ENCODE measurements at places on chromosomes 2 and 18.

DNA sequence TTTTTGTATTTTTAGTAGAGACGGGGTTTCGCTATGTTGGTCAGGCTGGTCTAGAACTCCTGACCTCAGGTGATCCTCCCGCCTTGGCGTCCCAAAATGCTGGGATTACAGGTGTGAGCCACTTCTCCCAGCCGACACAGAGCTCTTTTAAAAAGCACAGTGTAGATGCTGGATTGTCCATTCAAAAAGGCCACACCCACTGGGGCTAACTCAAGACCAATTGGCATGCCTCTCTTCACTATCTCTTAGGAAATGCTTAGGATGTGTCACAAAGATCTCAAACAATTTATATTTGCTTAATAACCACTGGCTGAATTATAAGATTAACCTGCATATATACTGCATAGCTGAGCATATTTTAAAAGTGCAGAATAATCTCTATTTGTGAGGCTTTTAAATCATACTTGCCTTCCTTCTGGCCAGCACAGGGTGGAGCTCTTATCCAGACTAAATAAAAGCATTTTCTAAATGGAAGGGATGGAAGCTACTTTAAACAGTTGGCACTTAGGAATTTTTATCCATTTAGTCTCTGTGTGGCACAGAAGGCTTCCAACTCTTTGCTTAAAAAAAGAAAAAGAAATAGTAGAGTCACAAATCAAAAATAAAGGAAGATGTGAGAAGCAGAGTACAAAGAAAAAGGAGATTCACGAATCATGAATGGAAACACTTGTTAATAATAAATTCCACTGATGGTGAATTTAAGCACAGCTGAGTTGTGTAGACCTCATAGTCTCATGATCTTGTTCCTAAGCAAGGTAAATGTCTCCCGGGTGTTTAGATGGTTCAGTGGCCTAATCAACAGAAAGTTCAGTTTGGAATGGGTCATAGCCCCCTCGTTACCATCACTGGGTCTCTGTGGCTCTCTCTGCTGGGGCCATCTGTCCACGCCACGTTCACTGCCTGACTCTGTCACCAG lies 22.4 kb downstream of the CRYGD start:
- no peak for DNase-seq

DNA sequence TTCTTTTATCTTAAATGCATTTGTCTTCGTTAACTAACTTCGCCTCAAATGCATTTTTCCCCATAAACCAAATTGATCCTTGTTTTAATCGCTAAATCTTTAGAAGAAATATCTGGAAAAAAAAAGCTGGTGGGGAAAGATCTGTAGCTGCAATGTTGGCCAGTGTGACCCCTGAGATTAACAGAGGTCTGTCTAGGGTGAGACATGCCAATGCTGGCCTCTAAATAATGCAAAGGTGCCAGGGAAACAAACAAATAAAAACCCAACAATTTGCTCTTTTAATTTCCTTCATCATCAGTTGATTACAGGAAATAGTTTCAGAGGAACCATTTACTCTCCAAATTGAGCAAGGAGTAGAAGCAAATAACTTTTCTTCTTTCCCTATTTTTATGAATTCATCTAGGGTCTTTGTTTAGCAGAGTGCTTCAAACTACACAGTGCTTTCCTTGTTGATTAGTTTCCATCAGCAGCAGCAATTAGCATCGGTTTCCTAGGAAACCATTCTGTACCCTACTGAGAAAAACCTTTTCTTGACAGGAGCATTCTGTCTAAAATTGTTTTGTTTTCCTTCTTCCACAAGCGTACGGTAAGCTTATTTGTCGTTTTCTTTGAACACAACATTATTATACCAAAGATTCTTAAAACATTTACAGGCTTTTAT lies 100.5 kb upstream of the UNC80 start:
- no peak for DNase-seq

DNA sequence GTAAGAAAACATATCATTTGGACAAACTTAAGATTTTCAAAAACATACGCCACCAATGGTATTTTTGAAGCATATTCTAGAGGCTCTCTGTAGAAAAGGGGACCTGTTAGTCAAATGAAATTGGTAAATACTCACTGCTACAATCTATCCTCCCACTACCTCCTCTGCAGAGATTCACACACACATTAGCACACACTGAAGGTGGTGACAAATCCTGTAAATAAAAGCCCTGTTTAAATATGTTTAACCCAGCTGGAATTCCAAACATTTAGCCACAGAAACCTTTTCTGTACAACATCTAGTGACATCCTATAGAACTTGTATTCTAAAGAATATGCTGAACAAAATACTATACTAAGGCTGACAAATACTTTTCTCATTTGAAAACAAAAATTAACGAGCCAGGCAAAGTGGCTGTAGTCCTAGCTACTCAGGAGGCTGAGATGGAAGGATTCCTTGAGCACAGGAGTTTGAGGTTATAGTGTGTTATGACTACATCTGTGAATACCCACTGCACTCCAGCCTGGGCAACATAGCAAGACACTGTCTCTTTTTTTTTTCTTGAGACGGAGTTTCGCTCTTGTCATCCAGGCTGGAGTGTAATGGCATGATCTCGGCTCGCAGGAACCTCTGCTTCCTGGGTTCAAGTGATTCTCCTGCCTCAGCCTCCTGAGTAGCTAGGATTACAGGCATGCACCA lies 25.9 kb downstream of the ALS2 start:
- DNase-seq: no peak

DNA sequence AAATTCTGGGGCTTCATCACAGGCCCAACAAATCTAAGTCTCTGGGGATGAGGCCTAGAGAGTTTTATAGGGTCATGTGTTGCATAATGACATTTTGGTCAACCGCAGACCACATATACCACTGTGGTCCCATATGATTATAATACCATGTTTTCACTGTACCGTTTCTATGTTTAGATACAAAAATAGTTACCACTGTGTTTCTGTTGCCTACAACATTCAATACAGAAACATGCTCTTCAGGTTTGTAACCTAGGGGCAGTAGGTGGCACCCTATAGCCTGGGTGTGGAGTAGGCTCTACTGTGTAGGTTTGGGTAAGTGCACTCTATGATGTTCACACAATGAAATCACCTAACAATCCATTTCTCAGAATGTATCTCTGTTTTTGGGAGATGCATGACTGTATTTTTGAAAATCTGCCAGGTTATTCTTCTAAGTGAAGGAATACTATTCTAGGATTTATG lies 485.2 kb downstream of the PTPRM start:
- DNase-seq: peak; percentile 27

GRCh38 chr2:79971807-79972206 lies 332.7 kb downstream of the LRRTM1 start:
- DNase-seq: no peak

DNA sequence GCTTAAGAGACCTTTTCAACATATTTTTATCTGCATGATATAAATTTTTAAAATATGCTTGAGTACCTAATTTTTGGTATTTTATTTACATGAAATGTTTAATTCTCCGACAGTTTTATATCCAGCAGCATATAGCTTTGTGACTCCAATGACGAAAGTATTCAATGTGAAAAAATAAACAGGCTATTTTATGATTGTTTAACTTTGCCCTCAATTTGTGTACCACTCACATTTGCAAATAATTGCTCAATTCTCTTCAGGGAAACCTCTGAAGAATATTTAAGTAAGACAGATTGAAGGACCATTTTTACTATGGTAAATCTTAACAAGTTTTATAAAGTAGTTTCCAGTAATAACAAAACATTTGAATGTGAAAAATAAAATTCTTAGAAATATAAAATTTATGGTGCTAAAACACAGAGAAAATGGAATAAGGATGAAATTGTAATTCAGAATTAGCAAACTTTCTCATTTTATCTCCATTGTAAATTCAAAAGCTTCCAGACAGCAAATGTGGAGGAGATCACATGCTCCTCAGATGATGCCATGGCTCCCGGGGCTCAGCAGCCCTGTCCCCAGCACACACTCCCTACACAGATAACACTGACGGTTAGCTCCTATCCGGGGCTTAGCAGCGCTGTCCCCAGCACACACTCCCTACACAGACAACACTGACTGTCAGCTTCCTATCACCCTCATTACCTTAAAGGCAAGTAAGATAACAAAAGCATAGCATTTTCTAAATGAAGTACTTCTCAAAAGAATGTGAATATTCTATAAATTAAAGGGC lies 39.7 kb downstream of the SH3YL1 start:
- no peak for DNase-seq

- no peak for DNase-seq
Measured at GRCh38 chr2:75559680-75560021, 1.1 kb downstream of the EVA1A start.

DNA sequence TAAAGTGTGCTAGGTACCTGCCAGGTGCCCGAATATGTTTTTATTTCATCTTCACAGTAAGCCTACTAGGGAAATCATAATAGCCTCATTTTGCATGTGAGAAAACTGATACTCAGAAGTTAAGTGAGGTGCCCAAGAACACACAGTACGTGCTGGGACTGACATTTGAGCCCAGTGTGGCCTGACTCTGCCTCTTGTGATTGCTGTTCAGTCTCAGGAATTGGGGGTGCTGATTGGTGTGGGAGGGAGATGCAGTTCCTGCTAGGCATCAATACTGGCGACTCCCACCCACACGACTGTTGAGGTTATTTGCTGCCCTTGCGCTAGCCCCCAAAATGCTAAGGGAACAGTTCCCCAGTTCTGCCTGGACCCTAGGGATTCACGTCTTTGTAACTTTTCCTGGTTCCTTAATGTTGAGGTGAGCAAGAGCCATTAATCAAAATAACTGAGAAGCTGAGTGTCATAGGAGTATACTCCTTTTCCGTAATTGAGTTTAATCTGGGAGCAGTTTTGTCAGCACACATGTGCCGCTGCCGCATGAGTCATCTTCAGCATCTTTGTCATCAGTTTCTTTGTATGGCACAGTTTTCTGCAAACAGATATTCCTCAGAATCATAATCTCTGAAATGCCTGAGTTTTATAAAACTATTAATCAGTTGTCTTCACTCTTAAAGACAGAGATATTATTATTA lies 120.7 kb downstream of the NCK2 start:
- DNase-seq: no peak

DNA sequence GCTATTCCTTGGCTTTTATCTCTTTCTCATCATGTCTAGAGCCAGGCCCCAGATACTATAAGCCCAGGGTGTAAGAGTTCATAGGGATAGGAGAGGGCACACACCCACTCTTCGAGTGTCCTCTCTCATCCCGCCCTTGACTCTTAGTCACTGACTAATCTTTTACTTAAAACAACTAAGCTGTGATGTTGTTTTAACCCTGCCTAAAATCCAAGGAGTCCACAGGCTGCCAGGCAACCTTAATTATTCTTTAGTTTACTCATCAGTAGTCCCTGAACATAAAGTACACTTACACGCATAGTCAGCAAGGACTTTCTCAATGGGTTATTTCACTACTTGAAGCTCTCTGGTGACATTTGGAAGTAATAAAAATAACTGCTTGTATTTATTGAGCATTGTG lies 28.4 kb downstream of the GREB1L start:
- no peak for DNase-seq

DNA sequence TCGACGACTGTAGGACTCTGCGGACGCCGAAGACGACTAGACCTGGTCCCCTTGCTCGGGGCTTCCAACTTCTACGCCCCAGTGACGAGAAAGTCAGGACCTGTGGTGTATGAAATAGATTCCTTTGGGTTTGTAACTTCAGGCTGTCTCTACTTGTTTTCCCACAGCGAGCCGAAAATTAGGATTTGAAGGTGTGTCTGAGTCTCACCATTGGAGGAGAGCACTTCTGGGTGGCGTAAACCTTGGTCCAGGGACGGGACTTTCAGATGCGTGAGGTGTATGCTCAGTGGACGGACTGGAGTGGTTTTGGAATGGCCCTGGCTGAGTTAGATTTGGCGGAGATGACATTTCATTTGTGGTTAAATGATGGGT lies 1.3 kb downstream of the BIRC6 start:
- DNase-seq: peak; percentile 3

DNA sequence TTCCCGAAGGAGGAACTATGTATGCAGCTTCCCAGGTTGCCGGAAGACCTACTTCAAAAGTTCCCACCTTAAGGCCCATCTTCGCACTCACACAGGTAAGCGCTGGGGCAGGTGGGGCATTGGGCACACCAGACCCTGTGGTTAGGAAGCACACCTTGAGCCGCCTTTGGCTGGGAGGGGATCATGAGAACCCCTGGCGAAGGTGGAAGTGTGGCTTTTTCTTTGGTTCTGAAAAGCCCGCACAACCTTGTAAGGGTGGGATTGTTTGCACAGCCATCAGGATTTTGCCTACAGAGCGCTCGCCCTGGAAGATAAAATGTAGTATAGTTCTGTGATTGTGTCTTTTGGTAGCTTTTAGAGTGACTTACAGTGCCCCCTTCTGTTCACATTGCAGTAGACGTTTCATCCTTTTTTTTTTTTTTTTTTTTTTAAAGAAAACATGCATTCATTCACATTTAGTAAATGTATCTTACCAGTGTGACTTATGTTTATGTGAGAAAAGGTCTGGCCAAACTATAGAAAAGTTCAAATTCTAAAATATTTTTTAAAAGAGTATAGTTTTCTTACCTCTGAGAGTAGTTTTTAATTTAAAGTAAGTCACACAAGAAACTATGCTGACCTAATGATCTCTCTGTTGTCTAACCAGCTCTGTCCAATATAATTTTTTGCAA lies 5.3 kb downstream of the KLF11 start:
- DNase-seq: peak; percentile 58

DNA sequence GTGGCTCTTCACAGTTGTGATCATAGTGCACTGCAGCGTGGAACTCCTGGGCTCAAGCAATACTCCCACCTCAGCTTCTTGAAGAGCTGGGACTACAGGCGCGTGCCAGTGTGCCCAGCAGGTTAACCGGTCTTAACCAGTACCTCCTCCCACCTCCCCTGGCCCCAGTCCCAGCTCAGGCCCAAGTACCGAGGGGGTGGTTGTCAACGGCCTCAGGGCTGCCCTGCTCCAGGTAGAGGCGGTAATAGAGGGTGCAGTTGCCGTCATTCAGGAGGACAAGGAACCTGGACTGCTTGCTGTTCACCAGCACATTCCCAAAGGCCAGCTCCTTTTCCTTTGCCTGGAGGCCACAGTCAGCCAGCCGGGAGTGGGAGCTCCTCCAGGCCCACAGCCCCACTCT lies 19.7 kb downstream of the CFAP65 start:
- DNase-seq: no peak

- no peak for DNase-seq
Measured at GRCh38 chr2:151905963-151906632, 77.9 kb upstream of the ARL5A start.

GRCh38 chr2:44937688-44938240 lies 3.7 kb upstream of the SIX3 start:
- DNase-seq: no peak

- DNase-seq: no peak
Measured at GRCh38 chr2:213923543-213923942, 487.3 kb upstream of the VWC2L start.

- no peak for DNase-seq
Measured at GRCh38 chr2:168155680-168156079, 91.7 kb downstream of the STK39 start.

DNA sequence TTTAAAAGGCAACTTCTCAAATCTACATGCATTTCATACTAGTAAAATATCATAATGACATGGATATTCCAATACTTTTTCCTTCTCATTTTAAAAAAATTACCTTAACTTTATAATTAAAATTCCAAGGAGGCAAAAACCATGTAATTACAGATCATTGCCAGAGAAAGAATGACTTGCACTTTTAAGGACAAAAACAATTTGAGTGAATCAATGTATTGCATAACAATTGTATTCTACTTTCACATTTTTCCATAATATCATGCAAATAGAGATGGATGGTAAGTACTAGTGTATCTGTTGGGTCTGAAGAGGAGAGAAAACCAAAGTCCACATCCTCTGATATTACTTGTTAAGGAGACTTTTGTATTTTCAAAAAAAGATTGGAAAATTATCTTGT lies 89.5 kb upstream of the NCK2 start:
- no peak for DNase-seq

- no peak for DNase-seq
Measured at GRCh38 chr2:197149546-197149945, 161.0 kb downstream of the ANKRD44 start.

Data from central memory CD4-positive, alpha-beta T cell (primary cell).